ENCODE measurements at places on chromosomes 11 and 22.

- no peak for DNase-seq
Measured at GRCh38 chr11:71194710-71195109, 57.7 kb downstream of the SHANK2 start.

GRCh38 chr11:128725630-128726319 is 31.9 kb downstream of the FLI1 start:
- DNase-seq = peak; percentile 86

GRCh38 chr22:31126128-31126868 is 3.5 kb downstream of the INPP5J start:
- no peak for DNase-seq

DNA sequence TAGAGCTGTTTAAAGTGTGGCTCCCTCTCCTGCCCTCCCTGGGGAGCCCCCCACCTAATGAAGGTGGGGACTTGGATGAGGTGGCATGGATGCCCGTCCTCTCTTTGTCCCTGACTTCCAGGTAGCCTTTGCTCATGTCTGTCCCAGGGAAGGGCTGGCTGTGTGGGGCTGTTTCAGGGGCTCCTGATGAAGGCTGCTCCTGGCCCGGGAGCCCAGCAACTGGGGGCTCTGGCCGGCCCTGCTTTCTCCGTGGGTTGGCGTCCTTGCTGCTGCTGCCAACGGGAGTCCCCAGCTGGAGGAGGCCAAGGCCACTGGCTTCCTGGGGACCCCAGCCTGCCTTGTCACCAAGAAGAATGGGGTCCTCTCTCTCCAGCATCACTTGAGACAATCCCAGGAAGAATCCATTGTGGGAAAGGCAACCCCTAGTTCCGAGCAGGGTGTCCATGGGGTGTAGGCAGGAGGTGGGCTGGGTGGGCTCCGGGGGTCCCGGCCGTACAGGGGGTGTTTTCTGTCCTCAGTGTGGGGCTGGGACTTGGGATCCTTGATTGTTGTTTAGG is 13.2 kb downstream of the GRAMD4 start:
- no peak for DNase-seq

DNA sequence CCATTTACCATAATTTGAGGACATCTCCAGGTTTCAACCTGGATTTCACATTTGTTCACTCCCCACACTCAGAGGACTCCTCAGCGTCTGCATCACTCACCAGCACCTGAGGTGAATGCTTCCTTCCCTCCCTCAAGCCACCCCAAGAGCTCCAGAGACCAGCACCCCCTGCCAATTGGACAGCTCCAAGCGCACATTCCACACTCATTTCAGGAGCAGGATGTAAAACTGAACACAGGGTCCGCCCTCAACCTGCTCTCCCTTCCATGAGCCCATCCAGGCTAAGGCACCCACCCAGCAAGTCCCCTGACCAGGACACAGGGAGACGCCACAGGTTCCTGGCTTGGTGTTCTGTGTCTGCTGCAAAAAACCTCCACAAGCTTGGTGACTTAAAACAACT is 3.9 kb downstream of the SCGB1D1 start:
- no peak for DNase-seq

DNA sequence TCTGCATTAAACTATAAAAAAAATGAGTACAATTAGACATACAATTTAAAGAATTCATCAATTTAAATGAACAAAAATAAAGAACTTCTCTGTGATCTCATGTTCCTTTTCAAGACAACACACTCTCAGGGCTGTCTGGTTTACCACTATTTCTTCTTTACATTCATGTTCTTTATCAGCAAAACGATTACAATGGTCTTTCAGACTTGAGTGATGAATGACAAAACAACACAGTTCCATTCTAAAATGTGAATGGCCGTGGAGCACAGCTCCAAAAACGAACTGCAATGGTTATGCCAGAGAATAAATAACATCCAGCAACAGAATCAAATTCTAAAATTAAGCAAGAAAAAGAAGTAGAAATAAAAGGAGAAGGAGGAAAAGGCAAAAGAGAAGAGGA is 113.1 kb downstream of the CADM1 start:
- DNase-seq = no peak

DNA sequence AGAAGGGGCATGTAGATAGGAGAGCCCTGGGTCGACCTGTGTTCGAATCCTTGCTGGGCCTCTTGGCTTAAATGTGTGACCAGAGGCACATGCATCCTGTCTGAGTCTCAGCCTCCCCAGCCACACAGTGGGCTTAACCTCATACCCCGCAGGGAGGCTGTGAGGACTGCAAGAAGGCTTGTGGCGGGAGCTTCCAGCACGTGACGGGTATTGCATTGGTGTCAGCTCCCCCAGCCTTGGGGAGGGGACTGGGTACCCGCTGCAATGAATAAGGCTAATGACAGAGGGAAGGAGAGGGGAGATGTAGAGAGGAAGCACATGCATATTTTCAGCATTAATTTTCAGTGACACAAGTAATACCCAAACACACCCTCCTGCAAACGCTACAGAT is 8.1 kb downstream of the RASD2 start:
- DNase-seq = no peak

- DNase-seq = no peak
Measured at GRCh38 chr22:28792491-28793383, 7.6 kb downstream of the XBP1 start.

GRCh38 chr11:15667127-15667725 is 552.5 kb downstream of the INSC start:
- DNase-seq = no peak

GRCh38 chr22:26995235-26995634 is 337.8 kb downstream of the MIAT start:
- DNase-seq = no peak

- DNase-seq = no peak
Measured at GRCh38 chr22:48320683-48321451, 1506.8 kb downstream of the BRD1 start.

DNA sequence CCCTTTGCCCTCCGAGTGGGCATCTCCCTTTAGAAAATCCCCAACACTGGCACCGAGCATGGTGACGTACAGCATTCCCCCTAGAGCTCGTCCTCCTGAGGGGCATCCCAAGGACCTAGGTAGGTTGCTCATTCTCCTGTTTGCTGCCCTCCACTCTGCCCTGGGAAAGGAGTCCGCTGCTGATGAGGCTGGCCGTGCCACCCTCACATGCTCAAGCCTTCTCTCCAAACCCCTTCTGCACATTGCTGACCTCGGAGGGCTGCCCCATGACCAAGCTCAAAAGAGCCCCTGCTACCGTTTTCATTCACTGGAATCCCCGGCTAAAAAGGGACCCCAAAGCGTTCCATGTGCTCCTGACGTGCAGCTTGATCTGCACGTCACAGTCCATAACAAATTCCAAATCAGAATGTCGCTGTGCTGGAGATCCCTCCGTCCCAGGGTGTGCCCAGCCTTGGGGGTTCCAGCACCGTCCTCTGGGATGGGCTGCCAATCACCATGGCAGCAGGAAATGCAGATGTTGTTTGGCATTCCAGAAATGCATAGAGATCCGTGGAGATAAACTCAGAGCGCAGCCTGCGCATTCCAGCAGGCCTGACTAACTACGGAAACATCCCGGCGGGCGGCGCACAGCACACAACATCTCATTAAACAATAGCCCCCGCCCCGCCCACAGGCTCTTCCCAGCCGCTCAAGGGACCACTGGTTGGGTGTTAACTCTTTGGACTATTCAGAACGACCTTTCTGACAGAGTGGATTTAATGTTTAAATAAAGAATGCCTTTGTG is 26.3 kb upstream of the GNB1L start:
- DNase-seq = no peak

DNA sequence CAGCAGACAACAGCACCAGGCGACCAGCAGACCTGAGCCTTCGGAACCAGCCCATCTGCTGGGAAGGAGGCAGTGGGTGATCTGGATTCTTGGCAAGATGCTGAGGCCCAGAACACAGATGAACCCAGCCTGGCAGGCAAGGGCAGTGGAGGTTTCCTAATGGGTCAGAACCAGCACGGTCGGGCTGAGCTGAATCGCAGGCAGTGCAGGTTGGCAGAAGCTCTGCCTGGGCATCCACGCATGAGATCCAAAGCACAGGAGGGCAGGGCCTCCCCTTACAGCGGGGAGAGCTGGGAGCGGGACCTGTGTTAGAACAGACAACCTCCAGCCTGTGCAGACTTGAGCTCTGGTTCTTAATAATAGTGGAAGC is 47.5 kb downstream of the DSCAML1 start:
- no peak for DNase-seq

DNA sequence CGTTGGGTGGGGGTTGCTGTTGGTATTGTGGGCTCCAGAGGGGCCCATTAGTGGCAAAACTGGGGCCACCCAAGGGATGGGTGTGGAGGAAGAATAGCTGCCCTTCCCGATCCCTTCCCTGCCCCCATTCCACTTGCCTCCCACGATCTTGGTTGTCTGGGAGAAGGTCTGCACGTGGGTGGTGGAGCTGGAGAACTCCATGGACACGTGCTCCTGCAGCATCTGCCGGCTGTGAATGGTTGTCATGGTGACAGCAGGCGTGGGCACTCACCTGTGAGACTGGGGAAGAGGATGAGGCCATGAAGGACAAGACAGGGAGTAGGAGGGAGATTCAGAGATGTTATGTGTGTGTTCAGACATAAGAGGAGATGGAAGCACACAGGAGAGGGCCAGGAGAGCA is 2.0 kb downstream of the IGSF22 start:
- no peak for DNase-seq

DNA sequence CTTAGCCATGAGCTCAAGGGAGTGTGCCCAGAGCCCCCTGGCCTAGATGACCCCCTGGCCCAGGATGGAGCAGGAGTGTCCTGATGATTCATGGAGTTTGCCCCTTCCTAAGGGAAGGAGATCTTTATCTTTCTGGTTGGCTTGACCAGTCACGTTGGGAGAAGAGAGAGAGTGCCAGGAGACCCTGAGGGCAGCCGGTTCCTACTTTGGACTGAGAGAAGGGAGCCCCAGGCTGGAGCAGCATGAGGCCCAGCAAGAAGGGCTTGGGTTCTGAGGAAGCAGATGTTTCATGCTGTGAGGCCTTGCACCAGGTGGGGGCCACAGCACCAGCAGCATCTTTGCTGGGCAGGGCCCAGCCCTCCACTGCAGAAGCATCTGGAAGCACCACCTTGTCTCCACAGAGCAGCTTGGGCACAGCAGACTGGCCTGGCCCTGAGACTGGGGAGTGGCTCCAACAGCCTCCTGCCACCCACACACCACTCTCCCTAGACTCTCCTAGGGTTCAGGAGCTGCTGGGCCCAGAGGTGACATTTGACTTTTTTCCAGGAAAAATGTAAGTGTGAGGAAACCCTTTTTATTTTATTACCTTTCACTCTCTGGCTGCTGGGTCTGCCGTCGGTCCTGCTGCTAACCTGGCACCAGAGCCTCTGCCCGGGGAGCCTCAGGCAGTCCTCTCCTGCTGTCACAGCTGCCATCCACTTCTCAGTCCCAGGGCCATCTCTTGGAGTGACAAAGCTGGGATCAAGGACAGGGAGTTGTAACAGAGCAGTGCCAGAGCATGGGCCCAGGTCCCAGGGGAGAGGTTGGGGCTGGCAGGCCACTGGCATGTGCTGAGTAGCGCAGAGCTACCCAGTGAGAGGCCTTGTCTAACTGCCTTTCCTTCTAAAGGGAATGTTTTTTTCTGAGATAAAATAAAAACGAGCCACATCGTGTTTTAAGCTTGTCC is 14.3 kb downstream of the ADORA2A start:
- DNase-seq = no peak

- DNase-seq = no peak
Measured at GRCh38 chr11:66692871-66693331, 15.2 kb upstream of the RBM4B start.

- no peak for DNase-seq
Measured at GRCh38 chr11:88790182-88790581, 275.6 kb downstream of the GRM5 start.

DNA sequence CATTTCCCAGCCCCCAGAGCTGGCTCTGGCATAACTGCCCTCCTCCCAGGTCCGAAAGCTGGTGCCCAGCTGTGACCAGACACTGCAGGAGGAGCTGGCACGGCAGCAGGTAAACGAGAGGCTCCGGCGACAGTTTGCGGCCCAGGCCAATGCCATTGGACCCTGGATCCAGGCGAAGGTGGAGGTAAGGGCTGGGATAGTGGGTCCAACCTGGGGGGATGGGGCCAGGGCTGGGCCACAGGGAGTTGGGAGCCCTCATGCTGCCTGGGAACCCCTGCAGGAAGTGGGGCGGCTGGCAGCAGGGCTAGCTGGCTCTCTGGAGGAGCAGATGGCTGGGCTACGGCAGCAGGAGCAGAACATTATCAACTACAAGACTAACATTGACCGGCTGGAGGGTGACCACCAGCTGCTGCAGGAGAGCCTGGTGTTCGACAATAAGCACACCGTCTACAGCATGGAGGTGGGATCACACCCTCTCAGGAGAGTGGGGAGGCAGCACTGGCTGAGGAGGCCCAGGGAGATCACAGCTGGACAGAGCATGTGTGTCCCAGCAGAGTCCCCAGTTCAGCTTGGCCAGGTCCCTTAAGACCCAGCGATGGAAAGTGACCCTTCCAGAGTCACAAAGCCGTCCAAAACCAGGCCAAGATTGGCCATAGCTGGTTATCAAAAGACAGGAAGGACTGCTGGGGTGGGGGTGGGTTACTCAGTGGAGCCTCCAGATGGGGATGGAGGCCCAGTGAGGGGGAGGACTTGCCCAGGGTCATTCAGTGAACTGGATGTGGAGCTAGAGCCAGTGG is 7.0 kb downstream of the CTSF start:
- DNase-seq = no peak

GRCh38 chr22:17120711-17121232 is 388 bp downstream of the TMEM121B start:
- no peak for DNase-seq

- DNase-seq = no peak
Measured at GRCh38 chr11:14001597-14001996, 39.1 kb downstream of the SPON1 start.

- no peak for DNase-seq
Measured at GRCh38 chr22:35170716-35171697, 86.3 kb upstream of the HMGXB4 start.

GRCh38 chr22:31977141-31977841 is 33.0 kb downstream of the YWHAH start:
- peak; percentile 77 for DNase-seq

DNA sequence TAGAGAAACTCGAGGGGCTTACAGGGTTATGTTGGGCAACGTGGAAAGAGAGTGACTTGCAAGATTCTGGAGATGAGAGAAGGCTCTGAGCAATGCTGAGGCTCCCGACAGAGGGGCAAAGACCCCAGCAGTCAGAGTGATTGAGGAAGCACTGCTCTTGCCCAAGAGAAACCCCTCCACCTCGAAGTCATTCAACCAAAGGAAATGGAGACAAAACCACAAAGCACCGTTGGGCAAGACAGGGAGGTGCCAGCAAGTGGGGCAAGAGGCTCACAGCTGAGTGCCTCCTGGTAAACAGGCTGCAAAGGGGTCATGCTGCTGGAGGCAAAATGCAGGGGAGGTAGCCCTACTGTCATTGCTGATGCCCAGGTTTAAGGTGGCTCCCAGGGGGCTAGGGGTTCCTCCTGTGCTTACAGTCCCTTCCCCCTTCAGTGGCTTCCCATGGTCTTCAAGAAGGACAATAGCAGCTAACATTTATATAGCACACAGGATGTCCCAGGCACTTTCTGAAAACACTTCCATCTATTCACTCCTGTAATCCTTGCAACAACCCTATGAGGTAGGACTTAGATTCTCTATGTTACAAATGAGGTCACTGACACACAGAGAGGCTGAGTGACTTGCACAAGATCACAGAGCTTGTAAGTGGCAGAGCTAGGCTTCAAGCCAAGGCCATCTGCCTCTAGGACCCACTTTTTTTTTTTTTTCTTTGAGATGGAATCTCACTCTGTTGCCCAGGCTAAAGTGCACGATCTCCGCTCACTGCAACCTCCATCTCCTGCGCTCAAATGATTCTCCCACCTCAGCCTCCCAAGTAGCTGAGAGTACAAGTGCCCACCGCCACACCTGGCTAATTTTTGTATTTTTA is 18.1 kb upstream of the MYH9 start:
- peak; percentile 76 for DNase-seq

All from CD4-positive, alpha-beta T cell treated with Interleukin-21 for 1 hour (primary cell).